ENCODE measurements at places on chromosomes 5 and 9.

- DNase-seq, result no peak
Measured at GRCh38 chr5:6190838-6191237, 187.5 kb downstream of the MED10 start.

GRCh38 chr9:98074115-98074990 is 17.8 kb downstream of the NANS start:
- DNase-seq, result peak; percentile 46

- peak; percentile 94 for DNase-seq
Measured at GRCh38 chr9:129557192-129558036, 63.5 kb downstream of the C9orf50 start.

GRCh38 chr5:177523711-177524538 is 7.2 kb upstream of the DDX41 start:
- DNase-seq, result no peak

DNA sequence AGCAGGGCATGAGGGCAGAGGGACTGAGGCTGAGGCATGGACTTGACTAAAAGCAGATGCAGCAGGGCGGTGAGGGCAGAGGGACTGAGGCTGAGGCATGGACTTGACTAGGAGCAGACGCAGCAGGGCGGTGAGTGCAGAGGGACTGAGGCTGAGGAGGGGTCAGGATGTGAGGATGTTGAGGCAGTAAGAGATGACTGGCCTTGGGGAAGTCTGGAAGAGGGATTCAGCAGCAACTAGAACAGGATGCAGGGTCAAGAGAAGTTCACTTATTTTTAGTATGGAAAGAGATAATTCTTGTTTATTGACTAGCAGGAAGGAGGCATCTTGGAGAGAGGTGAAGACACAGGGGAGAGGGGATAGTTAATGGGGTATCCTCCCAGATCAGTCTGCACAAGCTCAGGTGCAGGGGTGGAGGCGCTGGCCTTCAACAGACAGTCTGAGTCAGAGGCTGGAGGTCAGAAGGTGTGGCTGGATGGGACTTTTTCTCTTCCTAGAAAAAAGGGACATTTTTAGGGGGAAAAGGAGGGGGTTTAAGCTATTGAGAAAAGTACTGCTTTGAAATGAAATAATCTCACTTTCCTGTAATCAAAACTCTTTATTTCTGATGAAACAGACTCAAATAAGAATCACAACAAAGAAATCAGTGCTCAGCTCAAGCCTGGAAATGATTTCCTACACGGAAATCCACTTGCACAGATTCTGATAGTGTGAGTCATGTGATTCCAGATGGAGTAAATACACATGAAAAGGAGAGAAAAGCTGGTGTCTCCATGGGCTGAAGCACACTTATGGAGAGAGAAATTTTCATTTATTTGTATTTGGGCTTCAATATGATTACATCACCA is 130.9 kb downstream of the PALM2AKAP2 start:
- DNase-seq, result peak; percentile 84

- no peak for DNase-seq
Measured at GRCh38 chr9:26457151-26457550, 435.5 kb downstream of the CAAP1 start.

DNA sequence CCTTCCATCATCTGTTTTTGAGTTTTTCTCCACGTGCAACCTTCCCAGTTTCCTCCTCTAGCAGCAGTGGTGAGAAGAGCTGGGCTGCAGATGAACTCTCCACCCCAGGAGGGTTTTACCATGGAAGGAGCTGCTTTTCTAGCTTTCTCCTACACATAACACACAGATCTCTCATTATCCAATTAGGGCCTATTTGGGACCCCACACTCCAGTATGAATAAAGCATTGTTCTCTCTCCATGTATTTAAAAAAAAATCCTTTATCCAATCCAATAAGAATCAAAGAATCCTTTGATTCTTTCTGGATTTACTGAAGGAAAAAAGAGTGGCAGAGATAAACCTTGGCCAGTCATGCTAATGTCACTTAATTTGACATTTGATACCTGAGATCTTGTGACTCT is 31.6 kb upstream of the NAA35 start:
- DNase-seq, result no peak

GRCh38 chr9:98481676-98482075 is 226.2 kb upstream of the TBC1D2 start:
- peak; percentile 55 for DNase-seq

DNA sequence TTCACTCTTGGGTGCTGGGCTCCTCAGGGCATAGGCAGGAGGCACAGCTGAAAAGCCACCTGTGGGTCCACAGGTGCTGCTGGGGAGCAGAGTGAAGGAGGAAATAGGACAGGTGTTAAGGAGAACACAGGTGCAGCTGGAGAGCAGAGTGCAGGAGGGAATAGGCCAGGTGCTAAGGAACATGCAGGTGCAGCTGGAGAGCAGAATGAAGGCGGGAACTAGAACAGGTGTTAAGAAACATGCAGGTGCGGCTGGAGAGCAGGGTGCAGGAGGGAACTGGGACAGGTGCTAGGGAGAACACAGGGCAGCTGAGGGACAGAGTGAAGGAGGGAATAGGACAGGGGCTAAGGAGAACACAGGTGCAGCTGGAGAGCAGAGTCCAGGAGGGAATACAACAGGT is 43.8 kb upstream of the PLEKHG4B start:
- DNase-seq, result no peak

DNA sequence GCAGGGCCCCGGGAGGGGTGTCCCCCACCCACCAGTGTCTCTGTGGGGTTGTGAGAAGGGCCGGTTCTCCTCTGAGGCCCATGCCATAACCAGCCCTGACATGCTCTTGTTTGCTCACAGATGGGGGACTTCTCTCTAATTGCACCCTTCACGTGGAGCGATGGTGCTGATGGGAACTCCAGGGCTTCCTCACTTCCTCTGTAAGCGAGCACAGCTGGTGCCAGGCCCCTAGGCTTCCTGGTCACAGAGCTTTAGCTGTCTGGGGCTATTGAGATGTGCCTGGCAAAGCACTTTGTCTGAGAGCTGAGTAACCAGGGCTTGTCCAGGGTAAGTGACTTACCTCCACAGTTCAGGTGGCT is 36.4 kb downstream of the PHF2 start:
- no peak for DNase-seq

GRCh38 chr9:35829764-35830096 is 702 bp downstream of the TMEM8B start:
- no peak for DNase-seq

GRCh38 chr5:121967187-121967586 is 5.4 kb downstream of the SRFBP1 start:
- DNase-seq, result peak; percentile 45

- no peak for DNase-seq
Measured at GRCh38 chr9:98944057-98944733, 488 bp downstream of the COL15A1 start.

DNA sequence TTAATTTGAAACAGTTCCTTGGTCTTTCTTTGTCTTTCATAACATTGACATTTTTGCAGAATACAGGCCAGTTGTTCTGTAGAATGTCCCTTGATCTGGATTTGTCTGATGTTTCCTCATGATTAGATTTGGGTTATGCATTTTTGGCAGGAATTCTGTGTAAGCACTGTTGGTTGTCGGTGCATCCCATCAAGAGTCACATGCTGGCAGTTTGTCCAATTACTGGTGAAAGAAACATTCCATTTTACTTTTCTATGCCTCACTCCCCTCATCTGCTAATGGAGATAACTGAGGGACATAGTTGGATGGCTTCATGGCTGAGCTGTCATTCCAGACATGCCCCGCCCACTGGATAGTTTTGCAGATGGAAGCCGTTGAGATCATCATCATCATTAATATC is 7.6 kb upstream of the ZNF618 start:
- peak; percentile 20 for DNase-seq

- DNase-seq, result no peak
Measured at GRCh38 chr5:150508828-150509227, 897 bp downstream of the NDST1 start.

DNA sequence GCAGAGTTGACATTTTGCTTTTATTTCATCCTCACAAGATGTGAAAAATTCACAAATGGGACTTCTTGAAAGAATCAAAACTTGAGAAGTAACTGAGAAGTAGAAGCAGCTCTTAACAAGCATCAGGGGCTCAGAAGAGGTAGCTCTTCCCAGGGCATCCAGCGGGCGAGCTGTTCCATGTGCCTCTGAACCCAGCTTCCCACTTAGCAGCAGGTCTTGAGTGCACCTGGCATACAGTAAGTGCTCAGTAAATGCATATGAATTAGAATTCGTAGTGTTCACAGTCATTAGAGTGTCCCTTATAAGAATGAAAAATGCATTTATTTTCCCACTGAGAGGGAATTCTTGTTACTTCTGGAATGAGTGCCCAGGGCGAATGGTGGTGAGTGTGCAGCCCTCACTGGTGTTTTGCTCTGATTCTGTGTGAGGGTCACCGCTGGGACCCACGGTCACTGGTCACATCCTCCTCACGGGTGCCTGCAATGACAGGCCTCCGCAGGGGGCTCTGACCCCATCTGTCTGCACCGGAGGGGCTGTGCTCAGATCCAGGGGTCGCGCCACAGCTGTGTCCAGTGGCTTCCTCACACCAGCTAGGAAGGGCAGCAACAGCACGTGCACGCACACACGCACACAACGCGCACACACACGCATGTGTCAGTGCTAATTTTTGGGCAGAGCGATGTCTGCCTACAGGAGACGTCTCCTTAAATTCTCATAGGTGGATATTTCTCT is 26.9 kb downstream of the EXOC3 start:
- DNase-seq, result no peak

- DNase-seq, result no peak
Measured at GRCh38 chr9:114327749-114328148, 1.9 kb upstream of the ORM2 start.

GRCh38 chr9:137722481-137722880 is 103.7 kb downstream of the EHMT1 start:
- no peak for DNase-seq

GRCh38 chr9:119264165-119264564 is 105.1 kb downstream of the BRINP1 start:
- DNase-seq, result no peak

DNA sequence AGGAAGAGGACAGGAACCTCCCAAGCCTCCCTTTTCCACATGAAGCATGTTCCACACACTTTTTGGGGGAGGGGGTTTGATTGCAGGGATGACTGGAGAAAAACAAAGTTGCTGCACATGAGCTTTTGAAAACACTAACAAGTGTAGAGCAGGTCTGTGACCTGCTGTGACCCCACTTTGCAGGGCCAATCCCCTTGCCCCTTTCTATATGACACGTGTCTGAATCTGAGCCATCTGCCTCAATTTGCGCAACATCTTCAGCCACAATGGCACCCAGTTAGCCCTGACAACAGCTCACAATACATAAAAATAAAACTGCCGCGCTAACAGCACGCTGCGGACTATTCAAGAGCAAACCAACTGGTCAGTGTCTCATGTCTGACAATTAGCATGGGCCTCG is 227.8 kb upstream of the TBCA start:
- DNase-seq, result no peak

All from fibroblast of skin of right biceps (primary cell).